ENCODE measurements at places on chromosomes 13 and 19. TPM values are rescaled to one million over a fixed set of nuclear protein-coding genes. Genes with fewer than 3 reads are reported as not detected.

The ZNF730 gene
- not detected for polyA plus RNA-seq

The SPRYD7 gene
- 37.1 TPM for polyA plus RNA-seq

The APOE gene
- polyA plus RNA-seq: 10.7 TPM

The LRRC8E gene
- polyA plus RNA-seq: not detected

The RGCC gene
- 29.0 TPM for polyA plus RNA-seq

The SLC25A23 gene
- 12.2 TPM for polyA plus RNA-seq

The TUBA3C gene
- polyA plus RNA-seq: not detected

The PRTN3 gene
- polyA plus RNA-seq: not detected

The ATXN8OS gene
- 15.0 TPM for polyA plus RNA-seq

The FAM83E gene
- polyA plus RNA-seq: not detected

The ZFP82 gene
- polyA plus RNA-seq: 19.0 TPM

The ELANE gene
- not detected for polyA plus RNA-seq

The SLITRK6 gene
- polyA plus RNA-seq: 0.82 TPM

The TBXA2R gene
- polyA plus RNA-seq: not detected

The GZMM gene
- not detected for polyA plus RNA-seq

The TNNT1 gene
- polyA plus RNA-seq: 98.2 TPM

The KLK8 gene
- polyA plus RNA-seq: 292 TPM

The KCNN1 gene
- polyA plus RNA-seq: 2.1 TPM

The R3HDM4 gene
- 2.0 TPM for polyA plus RNA-seq

The HSH2D gene
- polyA plus RNA-seq: not detected

The ZNF441 gene
- polyA plus RNA-seq: 16.6 TPM

The JAK3 gene
- polyA plus RNA-seq: 0.19 TPM

The F7 gene
- 1.3 TPM for polyA plus RNA-seq

The CYP2A7 gene
- polyA plus RNA-seq: not detected

The ZNF132 gene
- 1.0 TPM for polyA plus RNA-seq

The ZNF808 gene
- 13.8 TPM for polyA plus RNA-seq

The PALM3 gene
- 0.13 TPM for polyA plus RNA-seq

The POLR1D gene
- polyA plus RNA-seq: 96.6 TPM

The MUC16 gene
- 0.15 TPM for polyA plus RNA-seq

The ZNF577 gene
- polyA plus RNA-seq: 17.7 TPM

The SBSN gene
- not detected for polyA plus RNA-seq

All from Purkinje cell (primary cell).